Karpas-422 (cell line): ENCODE measurements at places on chromosomes 12 and 14.

GRCh38 chr14:104888489-104889374 lies 23.7 kb downstream of the CEP170B start:
- no peak for DNase-seq

GRCh38 chr12:69196302-69197288 lies 42.8 kb upstream of the CPSF6 start:
- peak; percentile 74 for DNase-seq

DNA sequence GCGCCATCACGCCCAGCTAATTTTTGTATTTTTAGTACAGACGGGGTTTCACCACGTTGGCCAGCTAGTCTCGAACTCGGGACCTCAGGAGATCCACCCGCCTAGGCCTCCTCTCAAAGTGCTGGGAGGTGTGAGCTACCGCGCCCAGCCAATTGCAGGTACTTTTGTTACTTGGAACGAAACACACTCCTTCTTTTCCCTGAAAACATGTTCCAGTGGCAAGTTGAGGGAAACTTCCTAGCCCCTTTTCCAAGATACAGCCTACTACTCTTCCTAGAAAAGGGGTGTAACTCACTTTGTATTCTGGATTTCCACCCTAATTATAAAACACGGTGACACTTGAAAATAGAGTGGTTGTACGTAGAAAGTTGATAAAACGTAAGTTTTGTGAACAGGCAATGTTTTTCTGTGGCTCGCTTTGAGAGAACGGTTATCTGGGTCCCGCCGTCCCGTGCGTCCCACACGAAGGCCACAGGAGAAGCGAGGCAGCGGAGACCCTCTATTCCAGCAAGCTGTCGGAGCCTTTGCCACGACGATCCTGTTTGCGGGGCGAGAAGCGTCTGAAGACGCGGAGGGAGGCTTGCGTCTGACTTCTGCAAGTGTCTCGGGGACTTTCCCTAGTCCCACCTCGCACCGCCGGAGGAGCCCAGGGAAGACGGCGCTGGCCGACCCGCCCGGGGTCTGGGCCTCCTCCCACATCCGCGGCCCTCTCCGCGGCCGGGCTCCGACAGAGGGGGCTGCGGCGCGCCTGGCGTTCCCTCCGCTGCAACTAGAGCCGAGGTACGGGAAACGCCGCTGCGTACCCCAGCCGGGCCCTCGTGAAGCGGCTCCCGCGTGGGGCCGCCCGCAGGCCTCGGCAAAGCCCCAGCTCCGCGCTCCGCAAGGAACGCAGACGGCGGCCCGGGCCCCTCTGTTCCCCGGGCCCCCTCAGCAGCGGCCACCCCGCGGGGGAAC lies 745 bp downstream of the CDCA4 start:
- DNase-seq: peak; percentile 79

- no peak for DNase-seq
These were observed 634.9 kb downstream of the FSCB start for GRCh38 chr14:43872222-43872621.

- DNase-seq: no peak
These were observed 341.4 kb downstream of the RAD51B start for GRCh38 chr14:68160779-68161546.

DNA sequence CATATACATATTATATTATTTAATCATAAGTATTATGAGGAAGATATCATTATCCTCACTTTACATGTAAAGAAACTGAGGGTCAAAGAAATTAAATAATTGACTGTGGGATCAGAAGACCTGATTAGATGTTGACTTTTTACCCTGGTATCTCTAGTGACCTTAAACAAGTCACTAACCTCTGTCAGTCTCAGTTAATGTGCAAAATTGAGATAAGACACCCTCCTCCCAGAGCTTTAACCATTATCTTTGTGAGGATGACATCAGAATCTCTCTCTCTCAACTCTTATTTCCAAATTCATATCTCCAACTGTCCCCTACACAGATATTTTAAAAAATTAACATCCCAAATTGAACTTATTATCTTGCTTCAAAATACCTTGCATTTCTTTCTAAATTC lies 177.8 kb downstream of the KLHL28 start:
- DNase-seq: no peak

GRCh38 chr14:61315313-61315712 lies 6.1 kb upstream of the PRKCH start:
- DNase-seq: no peak

- DNase-seq: no peak
These were observed 24.5 kb downstream of the MMP17 start for GRCh38 chr12:131852551-131853299.

DNA sequence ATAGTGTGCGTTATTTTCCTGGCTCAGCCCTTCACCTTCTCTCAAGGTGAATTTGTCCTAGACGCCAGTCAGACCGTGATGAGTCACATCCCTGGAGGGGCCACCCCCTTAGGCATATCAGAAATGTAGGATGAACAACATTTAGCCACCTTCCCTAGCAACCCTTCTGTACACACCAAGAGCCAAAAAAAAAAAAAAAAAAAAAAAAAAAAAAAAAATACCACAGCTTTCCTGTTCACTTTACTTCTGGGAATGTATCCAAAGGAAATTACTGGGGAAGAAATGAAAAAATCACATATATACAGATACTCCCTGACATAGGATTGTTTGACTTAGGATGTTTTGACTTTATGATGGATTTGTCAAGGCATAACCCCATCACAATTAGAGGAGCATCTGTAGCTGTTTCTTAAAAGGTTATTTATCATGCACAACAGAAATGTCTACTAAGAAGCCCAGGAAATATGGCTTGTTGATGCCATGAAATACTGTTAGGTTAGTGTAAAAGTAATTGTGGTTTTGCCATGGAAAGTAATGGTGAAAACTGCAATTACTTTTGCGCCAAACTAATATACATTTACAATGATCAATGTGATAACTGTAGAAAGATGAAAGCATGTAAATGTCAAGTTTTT lies 68.2 kb upstream of the BDKRB2 start:
- DNase-seq: no peak

DNA sequence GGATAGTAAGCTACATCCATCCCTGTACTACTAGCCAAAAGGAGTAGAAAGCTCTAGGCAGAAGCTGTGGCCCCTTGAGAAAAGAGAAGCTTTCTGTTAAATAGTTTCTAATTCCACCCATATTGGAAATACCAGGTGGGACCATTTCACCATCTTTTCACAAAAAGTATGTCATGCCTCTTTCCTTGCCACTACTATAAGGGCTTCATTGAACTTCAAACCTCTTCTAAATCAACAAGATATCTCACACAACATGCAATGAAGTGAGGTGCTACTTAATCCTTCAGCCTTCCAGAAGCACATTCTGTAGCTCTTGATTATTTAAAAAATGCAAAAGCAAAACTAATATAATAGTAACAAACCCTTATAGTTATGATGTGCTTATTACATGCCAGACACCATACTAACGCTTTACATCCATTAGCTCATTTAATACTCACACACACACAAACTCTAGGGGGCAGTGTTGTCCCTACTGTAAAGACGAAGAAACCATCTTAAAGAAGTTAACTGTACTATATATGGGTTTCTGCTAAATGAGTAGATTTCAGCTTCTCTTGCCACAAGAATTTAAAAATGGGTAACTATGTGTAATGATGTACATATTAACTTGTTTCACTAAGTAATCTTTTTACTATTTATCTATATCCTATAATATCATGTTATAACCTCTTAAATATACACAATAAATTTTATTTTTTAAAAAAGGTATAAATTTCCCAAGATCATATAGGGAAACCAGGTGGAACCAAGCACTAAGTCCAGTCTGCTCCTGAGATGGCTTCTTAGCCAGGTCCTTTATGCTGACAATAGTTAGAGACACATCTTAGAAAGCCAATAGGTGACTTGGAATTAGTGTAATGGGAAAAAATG lies 124.4 kb downstream of the RPS29 start:
- DNase-seq: peak; percentile 95

- DNase-seq: no peak
These were observed 422.2 kb upstream of the FOXG1 start for GRCh38 chr14:28344381-28344780.

DNA sequence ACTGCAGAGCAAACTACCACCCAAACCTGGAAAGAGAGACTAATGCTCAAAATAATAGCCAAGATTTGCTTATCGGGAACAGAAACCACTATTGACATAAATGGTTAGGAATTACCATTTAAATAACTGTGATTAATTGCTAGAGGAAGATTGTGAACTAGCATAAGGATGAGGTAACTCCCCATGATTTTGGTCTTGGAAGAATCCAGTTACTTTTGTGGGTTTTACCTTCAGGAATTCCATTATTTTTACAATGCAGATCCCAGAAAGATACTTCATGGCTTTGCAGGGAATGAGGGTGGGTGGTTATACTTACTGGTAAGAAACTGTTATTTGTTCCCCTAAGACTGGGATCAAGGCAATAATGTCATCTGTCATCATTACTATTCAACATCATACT lies 652.9 kb upstream of the FLRT2 start:
- no peak for DNase-seq

- no peak for DNase-seq
These were observed 16.7 kb downstream of the PPP1R13B start for GRCh38 chr14:103830511-103831270.

DNA sequence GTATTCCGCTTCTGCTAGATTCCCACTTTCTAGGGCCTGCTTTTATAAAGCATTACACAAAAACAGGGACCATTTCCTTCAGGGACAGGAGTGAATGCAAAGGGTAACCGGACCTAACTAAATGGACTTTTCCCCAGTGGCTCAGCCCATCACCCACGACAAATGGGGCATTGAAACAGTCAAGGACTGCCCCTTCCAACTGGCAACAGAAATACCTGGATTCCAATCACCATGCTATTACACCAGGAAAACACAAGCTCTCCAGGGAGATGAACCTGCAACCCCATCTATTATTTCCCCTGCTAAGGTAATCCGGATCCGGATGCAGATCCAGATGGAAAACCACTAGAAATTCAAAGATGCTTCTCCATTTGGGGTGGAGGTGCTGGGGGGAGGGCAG lies 1.0 kb downstream of the MPHOSPH9 start:
- peak; percentile 46 for DNase-seq

GRCh38 chr12:105713606-105714305 lies 383.3 kb downstream of the C12orf75 start:
- DNase-seq: no peak

GRCh38 chr12:2890388-2891239 lies at the start of gene TULP3:
TSS of gene TULP3 (plus strand) at chr12:2890891. CDS start at chr12:2890948, 57 bp downstream.
- DNase-seq: peak; percentile 98

GRCh38 chr12:94872671-94872970 lies 130.9 kb downstream of the NDUFA12 start:
- DNase-seq: no peak

DNA sequence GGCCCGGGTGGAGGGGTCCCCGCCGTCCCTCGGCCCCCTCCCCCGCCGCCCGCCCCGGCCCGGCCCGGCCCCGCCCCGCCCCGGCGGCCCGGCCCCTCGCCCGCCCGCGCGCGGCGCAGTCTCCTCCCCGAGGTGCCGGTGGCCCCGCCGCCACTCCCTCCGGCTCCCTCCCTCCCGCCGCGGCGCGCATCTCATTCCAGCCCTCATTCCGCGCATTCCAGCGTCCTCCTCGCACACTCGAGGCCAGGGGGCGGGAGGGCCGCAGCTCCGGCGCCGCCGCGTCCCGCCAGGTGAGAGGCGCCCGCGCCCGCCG lies at the start of gene TEAD4:
TEAD4 (plus strand) TSS at position 206 of the 313 bp plus-strand sequence.
- no peak for DNase-seq

DNA sequence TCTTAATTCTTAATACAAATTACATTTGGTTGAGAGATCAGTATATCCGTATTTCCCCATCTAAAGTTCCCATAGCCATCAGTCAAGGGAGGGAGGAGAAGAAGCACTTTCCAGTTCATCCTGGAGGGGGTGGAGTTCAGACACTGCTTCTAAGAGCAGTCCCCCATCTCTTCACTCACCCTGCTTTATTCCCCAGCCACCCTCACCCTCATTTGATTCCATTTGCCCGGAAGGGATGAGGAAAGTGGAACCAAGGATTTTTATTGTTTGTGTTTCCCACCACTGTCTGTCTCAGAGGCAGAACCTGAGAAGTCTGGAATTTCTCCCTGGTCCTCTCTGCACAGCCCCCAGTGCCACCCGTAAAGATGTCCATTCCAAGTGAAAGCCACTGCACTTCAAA lies 134.2 kb upstream of the HIF1A start:
- no peak for DNase-seq

GRCh38 chr14:100850841-100851585 lies 25.1 kb downstream of the MEG3 start:
- DNase-seq: peak; percentile 96

- DNase-seq: no peak
These were observed 20.1 kb upstream of the USP44 start for GRCh38 chr12:95571369-95571768.

DNA sequence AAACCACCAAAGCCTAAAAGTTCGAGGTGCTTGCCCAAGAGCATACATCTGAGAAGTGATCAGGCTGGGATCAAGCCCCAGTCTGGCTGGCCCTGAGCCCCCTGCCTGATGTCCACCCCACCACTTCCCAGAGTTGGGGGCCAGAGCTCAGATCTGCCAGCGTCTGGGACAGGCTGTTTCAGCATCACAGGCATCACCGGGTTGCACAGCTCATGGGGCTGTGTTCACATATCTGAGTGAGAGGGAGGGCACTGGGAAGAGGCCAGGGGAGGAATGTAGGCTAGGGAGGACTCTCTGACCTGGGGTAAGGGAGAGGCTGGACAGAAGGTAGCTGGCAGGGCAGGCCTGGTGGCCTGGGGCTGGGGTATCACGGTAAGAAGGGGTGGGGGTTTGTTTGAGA lies 6.0 kb downstream of the TGM1 start:
- no peak for DNase-seq

DNA sequence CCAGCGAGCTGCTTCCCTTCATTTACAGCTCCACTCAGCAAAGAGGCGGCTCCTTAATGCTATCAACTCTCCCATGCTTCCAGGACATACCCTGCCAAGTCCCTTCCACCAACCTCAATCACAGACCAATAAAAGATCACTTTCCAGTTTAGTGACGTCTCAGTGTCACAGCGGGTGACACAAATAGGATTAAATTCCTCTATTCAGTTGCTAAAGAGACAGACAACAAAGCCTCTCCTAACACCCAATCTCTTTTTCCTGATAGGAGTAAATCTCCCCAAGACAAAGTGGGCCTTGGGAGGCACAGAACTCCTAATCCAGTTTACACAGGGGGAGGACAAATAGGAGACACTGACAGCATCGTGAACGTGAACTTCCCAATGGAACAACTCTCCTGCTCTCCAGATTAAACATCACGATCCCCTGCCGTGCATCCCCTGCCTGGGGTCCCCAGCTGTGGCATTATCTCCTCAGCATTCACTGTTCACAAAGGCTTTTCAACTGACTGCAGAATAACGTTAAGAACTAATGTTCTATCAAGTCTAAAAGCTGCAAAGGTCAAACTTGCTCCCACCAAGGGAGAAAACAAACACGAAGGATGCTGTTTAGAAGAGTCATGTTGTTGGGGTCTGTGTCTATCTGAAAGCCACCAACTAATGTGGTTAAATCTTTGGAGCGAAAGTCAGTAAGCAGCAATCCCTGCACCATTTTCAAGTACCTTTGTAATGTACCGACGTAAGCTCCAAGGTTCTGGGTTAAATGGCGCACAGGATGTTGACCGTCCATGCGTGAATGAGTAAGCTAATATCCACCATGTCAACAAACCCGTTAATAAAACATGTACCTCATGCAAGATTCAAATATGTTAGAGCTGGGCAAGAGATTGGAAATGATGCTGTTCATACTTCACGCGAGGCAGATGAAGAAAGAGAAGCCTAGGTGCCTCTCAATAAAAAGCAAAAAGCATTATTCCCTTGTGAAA lies 31.5 kb downstream of the TMEM132D start:
- no peak for DNase-seq
